ENCODE measurements at places on chromosomes 11 and 22. TPM values are rescaled to one million over a fixed set of nuclear protein-coding genes. Genes with fewer than 3 reads are reported as not detected.

Gene MS4A8
- total RNA-seq, result not detected

- no peak for DNase-seq
- no peaks in the 10 kb centered on the region for H3K36me3 ChIP-seq
- H3K27ac ChIP-seq, result no peak overlapping the region
- H3K27me3 ChIP-seq, result peaks cover 3% of the 10 kb centered on the region
- H3K4me1 ChIP-seq, result no peaks in the 10 kb centered on the region
Observed at GRCh38 chr22:43750751-43751150, 61.4 kb downstream of the EFCAB6 start.

DNA sequence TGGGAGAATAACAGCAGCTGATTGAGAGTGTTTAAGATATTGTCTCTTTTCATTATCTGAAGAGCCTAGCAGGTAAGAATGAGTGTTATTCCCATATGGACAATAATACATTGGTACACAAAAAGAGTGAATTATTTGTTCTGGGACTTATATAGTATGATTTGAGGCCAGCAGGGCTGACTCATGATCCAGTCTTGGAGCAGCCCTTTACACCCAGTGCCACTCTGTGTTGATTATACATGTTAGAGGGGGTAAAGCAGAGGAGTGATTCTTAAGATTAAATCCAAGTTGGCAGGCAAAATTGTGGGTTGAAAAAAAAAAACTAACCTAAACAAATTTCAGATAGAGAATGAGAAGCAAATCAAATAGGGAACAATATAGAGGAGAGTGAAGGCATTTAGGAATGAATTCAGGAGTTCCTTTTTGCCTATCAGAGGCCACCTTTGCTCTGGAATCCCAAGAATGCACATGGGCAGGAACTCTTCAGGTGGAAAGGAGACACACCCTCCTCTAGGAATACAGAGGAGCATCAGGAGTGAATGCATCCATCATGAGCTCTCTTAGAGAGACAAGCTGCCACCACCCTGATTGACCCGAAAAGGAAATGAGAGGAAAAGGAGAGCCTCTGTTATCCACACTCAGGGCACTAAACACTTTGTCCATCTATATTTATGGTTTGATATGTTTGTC lies 19.2 kb upstream of the MRGPRX1 start:
- peaks cover 20% of the 10 kb centered on the region for H3K4me1 ChIP-seq
- no peaks in the 10 kb centered on the region for H3K36me3 ChIP-seq
- no peak for DNase-seq

GRCh38 chr11:110053848-110054414 lies 39.3 kb upstream of the ZC3H12C start:
- H3K4me3 ChIP-seq, result no peak overlapping the region
- H3K36me3 ChIP-seq, result peaks cover 7% of the 10 kb centered on the region
- H3K27ac ChIP-seq, result no peak overlapping the region

Gene TREH
- not detected for total RNA-seq

DNA sequence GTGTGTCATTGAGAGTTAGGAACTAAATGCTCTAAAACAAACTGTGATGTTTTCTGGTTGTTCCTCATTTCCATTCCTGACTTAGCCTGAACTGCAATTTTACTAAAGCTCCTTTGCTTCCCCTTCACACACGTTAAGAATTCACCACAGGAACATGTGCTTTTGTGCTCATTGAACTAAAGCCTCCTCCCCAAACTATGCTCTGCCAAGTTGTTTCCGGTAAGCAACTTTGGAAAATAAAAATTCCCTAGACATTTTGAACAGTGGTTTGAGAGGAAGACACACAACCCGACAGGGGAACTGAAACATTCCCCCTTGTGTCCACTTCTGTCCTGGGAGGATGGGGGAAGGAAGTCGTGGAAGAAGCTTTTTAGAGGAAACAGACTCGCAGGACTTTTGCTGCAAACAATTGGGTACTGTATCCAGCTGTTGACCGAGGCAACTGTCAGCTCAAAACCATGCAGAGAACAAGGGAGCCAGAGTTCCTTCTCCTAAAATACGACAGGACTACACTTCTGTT lies 66.9 kb downstream of the GAB2 start:
- peaks cover 7% of the 10 kb centered on the region for H3K27me3 ChIP-seq
- no peaks in the 10 kb centered on the region for H3K36me3 ChIP-seq
- H3K27ac ChIP-seq, result peak overlapping the region; percentile 88
- H3K4me3 ChIP-seq, result peak overlapping the region; percentile 65
- peaks cover 67% of the 10 kb centered on the region for H3K4me1 ChIP-seq
- DNase-seq, result peak; percentile 22

Gene CHADL
- 1.2 TPM for total RNA-seq

Gene JRKL
- total RNA-seq, result 7.2 TPM

Gene IRAG1
- total RNA-seq, result 8.7 TPM

Data from endothelial cell (in vitro differentiated cells).